ENCODE measurements at places on chromosomes 4 and X. TPM values are rescaled to one million over a fixed set of nuclear protein-coding genes. Genes with fewer than 3 reads are reported as not detected.

GPM6B gene
- 5.4 TPM for total RNA-seq

CXCL11 gene
- total RNA-seq = not detected

PRR32 gene
- total RNA-seq = not detected

CENPVL2 gene
- total RNA-seq = not detected

NLRP2B gene
- total RNA-seq = not detected

ITM2A gene
- 0.58 TPM for total RNA-seq

RHOXF2 gene
- not detected for total RNA-seq

ADH5 gene
- total RNA-seq = 191 TPM

ELOVL6 gene
- total RNA-seq = 19.4 TPM

CFAP47 gene
- under 0.01 TPM for total RNA-seq

NIPAL1 gene
- 2.9 TPM for total RNA-seq

DNAAF6 gene
- total RNA-seq = not detected

APELA gene
- not detected for total RNA-seq

IL15 gene
- 3.3 TPM for total RNA-seq

All from regular cardiac myocyte (primary cell).